ENCODE measurements at places on chromosomes 2 and 18.
A peak's percentile ranks its signal among the peaks of the same experiment; 100 is the strongest.

DNA sequence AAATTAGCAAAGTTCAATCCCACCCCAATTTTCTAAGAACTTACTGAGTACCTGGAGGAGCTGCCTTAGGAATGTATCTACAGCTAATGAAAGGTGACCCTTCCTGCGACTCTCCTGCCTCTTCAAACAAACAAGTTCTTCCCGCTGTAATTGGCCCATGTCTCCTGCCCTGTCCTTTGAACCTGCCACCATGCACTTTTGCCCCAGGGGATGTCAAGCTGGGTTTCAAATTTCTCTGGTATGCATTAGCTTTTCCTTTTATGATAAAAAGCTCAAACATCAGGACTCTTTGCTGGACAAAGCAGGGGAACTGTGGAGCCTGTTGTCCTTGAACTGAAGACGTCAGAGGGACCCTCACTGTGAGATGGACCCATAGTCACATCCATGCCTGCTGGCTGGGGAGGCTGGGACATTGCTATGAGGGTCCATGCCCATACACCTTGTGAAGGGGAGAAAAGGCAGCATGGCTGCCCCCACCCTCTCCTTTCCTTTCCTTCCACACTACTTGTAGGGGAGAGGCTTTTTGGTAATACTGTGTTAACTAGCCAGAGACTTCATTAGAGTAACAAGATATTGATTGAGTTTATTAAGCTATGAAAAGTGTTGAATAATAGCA lies 210.7 kb upstream of the COPS8 start:
- no peak for DNase-seq

DNA sequence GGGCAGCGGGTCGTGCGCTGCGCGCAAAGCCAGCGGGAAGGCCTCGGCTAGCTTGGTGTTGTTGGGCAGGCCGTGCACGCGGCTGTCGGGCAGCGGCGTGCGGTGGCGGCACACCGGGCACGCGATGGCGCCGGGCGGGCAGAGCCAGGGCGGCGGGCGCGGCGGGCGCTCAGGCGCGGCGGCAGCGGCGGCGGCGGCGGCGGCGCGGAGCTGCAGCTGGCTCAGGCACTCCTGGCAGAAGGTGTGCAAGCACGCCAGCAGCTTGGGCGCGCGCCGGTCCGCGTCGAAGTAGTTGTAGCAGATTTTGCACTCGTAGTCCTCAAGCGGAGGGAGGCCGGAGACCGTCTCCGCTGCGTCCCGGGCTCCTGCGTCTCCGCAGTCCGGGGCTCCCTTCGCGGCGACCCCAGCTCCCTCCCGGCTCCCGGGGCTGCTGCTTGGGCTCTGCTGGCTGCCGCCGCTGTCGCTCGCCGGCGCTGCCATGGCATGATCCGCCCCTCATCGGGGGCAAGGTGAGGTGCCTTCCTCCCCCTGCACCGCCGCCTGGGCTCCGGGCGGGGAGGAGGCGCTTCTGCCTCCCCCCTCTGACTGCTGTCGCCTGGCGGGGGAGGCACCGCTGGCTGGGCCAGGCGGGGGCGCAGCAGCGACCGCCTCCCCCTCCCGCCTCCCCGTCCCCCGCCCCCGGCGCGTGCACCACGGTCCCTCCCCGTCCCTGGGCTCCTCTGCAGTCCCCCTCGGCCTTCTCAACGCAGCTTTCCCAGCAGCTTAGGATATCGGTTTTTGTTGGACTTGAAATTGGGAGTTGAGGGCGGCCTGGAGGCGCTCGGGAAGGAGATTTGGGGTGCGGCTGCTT lies 21.0 kb upstream of the PAX3 start:
- no peak for DNase-seq

DNA sequence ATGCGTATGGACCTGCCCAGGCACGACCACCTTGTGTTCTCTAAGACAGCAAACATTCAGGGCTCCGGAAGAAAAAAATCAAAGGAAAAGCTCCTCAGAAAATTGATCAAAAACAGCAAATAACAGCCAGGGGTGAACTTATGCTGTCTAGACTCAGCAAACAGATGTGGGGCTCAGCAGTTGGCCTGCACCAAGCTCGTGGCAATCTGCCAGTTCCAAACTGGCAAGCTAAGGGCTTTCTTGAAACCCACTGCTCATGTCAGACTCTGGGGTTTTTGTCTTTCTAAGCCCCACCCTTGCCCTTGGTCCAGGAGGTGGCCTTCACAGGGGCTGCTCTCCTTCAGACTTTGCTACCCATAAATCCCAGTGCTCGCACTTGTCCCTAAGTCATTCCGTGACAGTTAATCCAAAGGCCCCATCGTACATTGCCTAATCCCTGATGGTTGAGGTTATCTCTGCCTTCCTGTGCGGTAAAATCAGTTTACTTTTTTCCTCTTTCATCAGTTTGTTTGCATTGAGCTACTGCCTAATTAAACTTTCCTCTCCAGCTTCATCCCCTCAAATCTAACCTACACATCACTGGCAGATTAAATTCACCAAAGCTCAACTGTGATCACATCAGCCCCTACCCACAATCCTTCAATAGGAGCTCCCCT lies 408.0 kb downstream of the LRATD1 start:
- DNase-seq = no peak

- no peak for DNase-seq
These were observed 16.6 kb upstream of the RPE start for GRCh38 chr2:209985874-209986273.

DNA sequence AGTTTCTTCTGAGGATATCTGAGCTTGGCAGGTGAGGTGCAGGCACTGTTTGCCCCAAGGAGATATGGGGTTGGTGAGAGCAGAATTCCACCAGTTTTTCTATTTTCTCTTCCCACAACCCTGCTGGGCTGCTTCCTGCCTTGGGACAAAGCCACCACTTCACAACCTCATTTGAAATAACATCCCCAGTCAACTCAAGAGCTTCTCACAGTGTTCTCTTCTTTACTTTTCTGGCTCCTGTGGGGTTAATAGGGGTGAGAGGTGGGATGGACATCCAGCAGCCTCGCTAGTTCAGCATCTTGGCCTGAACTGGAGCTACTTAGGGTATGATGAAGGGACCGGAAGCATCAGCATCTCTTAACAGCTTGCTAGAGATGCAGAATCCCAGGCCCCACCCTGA lies 106.3 kb downstream of the SLC4A3 start:
- no peak for DNase-seq

DNA sequence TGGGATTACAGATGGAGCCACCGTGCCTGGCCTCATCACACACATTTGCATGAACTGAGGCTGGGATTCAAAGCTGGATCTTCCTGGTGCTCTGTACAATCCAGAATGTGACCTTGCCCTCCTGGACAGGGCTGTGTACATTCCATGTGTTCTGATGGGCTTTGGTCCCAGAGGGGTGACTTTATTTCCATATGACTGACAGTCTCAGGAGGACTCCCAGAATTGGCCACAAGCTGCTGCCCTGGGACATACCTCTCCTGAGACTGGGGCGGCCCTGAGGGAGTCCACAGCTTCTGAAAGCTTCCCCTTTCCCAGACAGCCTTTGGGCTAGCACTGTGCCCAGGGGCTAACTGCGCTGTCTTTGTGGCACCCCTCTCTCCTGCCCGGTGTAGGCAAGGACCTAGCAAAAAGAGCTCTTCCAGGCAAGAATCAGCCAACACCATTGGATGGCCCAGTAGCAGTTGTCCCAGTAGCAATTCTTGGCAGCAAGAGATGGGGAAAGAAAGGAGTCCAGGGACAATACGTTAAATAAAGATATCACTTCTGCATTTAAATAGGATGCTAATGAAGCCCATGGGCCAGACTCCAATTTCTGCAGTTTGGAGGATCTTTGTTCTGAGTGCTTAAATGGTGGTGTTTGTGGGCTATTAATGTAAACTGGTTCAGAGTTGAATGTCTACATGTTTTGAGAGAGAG lies 26.4 kb upstream of the ZNF532 start:
- DNase-seq = no peak

GRCh38 chr2:118814368-118814767 lies 33.1 kb downstream of the EN1 start:
- DNase-seq = no peak

DNA sequence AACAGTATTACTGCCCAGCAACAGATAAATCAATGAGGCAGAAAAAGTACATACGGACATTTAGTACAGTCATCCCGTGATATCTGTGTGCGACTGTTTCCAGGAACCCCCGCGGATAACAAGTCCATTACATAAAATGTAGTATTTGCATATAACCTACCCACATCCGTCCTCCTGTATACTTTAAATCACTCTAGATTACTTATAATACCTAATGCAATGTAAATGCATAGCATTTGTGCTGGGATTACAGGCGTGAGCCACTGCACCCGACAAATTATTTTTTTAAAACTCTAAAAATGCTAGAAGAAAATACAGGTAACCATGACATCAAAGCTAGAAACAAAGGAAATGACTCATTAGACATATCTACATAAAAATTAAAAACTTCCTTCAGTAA lies 91.6 kb downstream of the FAM161A start:
- no peak for DNase-seq

GRCh38 chr2:61356261-61356957 lies 114.5 kb downstream of the USP34 start:
- DNase-seq = no peak

GRCh38 chr2:121456325-121456724 lies 74.4 kb upstream of the RNU4ATAC start:
- no peak for DNase-seq

DNA sequence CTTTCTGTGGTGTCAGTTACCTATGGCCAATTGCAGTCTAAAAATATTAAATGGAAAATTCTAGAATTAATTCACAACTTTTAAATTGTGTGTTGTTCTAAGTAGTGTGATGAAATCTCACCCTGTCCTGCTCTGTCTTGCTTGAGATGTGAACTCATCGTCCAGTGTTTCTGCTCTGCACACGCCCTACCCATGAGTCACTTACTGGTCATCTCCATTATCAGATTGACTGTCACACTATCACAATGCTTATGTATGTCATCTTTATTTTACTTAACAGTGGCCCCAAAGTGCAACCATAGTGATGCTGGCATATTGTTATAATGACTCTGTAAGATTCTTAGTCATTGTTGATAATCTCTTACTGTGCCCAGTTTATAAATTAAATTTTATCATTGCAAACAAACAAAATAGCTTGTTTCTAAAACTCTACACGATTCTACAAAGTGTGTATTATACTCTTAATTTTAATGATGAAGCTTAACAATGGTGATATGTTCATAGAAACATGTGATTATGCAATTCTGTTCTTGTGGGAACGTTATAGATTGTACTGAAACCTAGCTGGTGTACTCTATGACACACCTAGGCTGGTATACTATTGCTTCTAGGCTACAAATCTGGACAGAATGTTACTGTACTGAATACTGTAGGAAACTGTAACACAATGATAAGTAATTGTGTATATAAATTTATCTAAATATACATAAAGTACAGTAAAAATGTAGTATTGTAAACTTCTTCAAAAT lies 1086.8 kb upstream of the PIK3C3 start:
- DNase-seq = no peak

DNA sequence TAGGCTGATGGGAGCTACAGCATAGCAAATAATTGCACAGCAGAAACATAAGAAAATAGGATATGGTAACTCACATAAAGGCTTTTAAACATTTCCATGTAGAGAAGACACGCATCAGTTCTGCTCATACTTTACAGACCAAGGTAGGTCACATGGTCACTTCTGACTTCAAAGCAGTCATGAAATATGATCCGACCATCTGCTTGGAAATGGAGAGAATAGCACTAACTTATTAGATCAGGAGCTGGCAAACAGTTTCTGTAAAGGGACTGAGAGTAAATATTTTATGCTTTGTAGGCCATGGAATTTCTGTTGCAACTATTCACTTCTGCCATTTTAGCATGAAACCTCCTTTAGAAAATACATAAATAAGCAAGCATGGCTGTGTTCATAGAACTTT lies 936.6 kb upstream of the FANCL start:
- peak; percentile 81 for DNase-seq

GRCh38 chr2:233063976-233064411 lies 3.9 kb downstream of the INPP5D start:
- no peak for DNase-seq

- no peak for DNase-seq
These were observed 78.3 kb downstream of the MBP start for GRCh38 chr18:77054288-77054605.

GRCh38 chr18:78717051-78717765 lies 262.4 kb upstream of the SALL3 start:
- DNase-seq = no peak

- no peak for DNase-seq
These were observed 105.4 kb upstream of the CNGA3 start for GRCh38 chr2:98240786-98241398.

DNA sequence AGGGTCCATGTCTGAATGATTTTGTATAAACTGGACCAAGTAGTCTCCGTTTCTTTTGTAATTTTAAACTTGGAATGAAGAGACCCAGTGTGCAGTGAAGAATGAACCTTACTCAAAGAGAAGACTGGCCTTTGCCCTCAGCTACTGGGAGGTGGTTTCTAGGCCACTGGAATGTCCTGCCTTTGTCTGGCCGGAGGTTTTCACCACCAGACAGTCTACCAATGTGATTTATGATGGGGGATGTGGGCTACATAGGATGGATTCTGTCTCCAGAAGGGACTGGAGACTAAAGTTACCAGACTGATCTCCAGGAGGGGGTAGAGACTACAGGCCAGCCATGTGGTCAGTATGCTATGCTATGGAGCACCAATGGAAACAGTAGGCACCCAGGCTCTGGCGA lies 42.8 kb upstream of the RAB31 start:
- DNase-seq = no peak
